ENCODE measurements at places on chromosomes 5 and 9. TPM values are rescaled to one million over a fixed set of nuclear protein-coding genes. Genes with fewer than 3 reads are reported as not detected.

Gene NOXA1
- total RNA-seq = not detected

- H3K27ac ChIP-seq = no peak overlapping the region
- H3K4me1 ChIP-seq = no peaks in the 10 kb centered on the region
- H3K27me3 ChIP-seq = no peaks in the 10 kb centered on the region
Observed at GRCh38 chr5:67361932-67362729, 165.5 kb upstream of the CD180 start.

DNA sequence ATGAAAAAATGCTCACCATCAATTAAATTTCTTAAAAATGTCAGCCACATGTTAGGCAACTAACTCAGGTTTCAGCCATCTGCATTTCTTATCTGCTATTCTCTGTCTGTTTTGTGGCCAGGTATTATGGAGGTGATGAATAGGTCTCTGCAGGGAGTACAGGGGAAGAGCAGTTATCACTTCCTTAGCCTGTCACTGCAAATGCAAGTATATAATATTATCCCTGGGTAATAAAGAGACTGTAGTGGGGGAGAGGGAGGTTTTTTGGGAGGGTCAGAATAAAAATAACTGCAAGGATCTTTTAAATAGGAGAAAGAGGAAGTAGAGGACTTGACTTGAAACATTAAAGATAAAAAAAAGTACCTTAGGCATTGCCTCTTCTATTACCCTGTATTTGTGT, 49.6 kb upstream of the PTGER4 start:
- no peaks in the 10 kb centered on the region for H3K27me3 ChIP-seq
- H3K4me1 ChIP-seq = no peaks in the 10 kb centered on the region
- no peak overlapping the region for H3K4me3 ChIP-seq
- H3K27ac ChIP-seq = no peak overlapping the region
- no peaks in the 10 kb centered on the region for H3K36me3 ChIP-seq

GRCh38 chr9:115196919-115197318, 79.0 kb upstream of the TNC start:
- no peak overlapping the region for H3K4me3 ChIP-seq
- DNase-seq = no peak
- no peak overlapping the region for H3K27ac ChIP-seq
- H3K27me3 ChIP-seq = no peaks in the 10 kb centered on the region

GRCh38 chr5:140331638-140332037, 14.8 kb downstream of the HBEGF start:
- H3K4me1 ChIP-seq = peaks cover 13% of the 10 kb centered on the region
- no peaks in the 10 kb centered on the region for H3K27me3 ChIP-seq
- H3K36me3 ChIP-seq = peaks cover 46% of the 10 kb centered on the region
- no peak overlapping the region for H3K27ac ChIP-seq

Gene TNFSF15
- total RNA-seq = not detected

DNA sequence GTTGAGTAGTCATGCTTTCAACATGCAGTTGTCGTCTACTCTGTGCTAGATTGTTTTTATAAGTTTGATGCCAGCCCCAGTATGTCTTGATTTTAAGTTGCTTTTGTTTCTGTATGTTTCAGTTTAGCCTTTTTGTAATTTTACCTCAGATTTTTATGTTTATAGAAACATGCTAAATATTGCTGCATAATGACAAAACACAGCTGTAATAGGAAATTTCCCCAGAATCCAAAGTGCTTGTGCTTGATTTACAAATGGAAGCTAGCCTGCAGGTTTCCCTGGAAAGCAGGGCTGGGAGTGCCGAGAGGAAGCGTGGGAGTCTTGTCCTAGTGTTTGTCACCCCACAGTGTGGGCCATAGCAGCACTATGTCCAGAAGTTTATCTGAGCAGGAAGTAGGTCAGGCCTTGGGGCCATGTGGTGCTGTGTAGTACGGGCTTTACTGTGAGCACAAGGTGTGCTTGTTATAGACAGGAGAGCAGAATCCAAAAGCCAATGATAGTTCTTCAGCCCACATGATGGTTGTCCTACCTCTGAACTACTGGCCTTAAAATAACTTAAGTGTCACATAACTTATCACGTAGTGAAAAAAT, 100.0 kb upstream of the NREP start:
- DNase-seq = no peak
- no peaks in the 10 kb centered on the region for H3K27me3 ChIP-seq
- no peaks in the 10 kb centered on the region for H3K36me3 ChIP-seq
- no peak overlapping the region for H3K4me3 ChIP-seq
- no peak overlapping the region for H3K27ac ChIP-seq

Gene CORO2A
- 0.16 TPM for total RNA-seq

DNA sequence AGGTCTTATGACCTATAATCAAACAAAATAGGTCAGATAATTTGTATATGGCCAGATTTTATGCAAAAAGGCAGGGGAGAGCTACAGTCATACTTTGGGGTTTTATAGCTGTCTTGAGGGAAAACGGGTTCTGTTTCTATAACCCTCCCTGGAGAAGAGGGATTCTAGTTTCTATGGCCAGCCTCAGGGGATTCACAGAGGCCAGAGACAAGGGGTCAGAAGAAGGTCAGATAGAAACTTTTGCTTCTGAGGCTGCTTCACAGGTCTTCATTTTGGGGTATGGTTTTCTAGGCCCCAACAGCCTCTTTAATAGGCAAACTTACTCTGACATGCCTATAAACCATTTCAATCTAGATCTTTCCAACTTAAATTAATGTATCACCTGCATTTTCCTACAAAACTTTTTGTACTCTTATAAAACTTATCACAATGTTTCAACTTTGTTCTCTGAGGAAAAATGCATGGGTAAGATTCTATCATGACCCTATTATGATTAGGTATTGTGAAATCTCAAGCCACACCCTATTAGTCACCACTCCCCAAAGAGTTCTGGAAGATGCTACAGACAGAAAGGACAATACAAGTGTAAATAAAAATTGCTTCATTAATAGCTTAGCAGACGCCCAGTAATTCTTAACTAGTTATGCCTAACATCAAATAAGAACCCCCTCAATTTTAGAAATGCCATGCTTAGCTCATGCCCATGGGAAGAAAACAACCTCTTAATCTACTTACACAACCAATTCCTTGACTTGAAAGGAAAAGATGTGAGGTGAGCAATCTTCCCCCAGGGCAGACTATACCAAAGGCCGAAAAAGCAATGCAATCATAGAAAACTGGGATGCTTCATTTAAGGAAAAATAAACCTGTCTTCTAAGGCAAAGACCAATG, 396.6 kb downstream of the TLR4 start:
- H3K4me1 ChIP-seq = no peaks in the 10 kb centered on the region
- H3K4me3 ChIP-seq = no peak overlapping the region
- H3K27me3 ChIP-seq = no peaks in the 10 kb centered on the region
- no peaks in the 10 kb centered on the region for H3K36me3 ChIP-seq
- DNase-seq = no peak

GRCh38 chr5:56669534-56670483, 145.5 kb upstream of the MAP3K1 start:
- DNase-seq = no peak
- H3K4me3 ChIP-seq = no peak overlapping the region
- H3K27ac ChIP-seq = no peak overlapping the region
- H3K4me1 ChIP-seq = peaks cover 6% of the 10 kb centered on the region
- no peaks in the 10 kb centered on the region for H3K36me3 ChIP-seq
- H3K27me3 ChIP-seq = no peaks in the 10 kb centered on the region
